Sigmoid colon (tissue), 7 donors: ENCODE measurements at places on chromosomes 6 and 20. TPM values are rescaled to one million over a fixed set of nuclear protein-coding genes. Genes with fewer than 3 reads are reported as not detected.

DNA sequence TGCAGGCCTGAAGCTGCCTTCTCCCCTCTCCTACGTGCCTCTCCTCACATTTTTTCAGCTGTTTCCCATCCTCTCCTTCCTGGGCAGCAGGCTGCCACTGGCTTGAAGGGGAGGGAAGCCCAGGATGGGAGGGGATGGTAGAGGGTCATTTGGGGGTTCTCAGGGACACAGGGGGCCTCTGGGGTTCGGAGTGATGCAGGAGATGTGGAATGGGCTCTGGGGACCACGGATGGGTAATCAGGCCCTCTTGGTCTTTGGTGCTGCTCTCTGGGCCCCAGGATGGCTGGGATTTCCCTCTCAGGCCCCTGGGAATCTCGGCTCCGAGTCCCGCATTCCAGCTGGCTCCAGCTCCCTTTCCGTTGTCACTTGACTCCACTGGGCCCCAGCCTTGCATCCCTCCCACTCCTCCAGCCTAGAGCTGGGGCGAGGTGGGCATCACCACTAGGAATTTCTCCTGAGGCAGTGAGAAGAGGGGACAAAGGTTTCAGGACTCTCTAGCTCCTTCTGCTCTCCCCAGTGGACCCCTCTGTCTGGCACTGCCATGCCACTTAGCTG is 2.0 kb upstream of the DDR1 start:
- no peak for DNase-seq

- DNase-seq, result no peak
These were observed 78.6 kb upstream of the RBM24 start for GRCh38 chr6:17202526-17202925.

DNA sequence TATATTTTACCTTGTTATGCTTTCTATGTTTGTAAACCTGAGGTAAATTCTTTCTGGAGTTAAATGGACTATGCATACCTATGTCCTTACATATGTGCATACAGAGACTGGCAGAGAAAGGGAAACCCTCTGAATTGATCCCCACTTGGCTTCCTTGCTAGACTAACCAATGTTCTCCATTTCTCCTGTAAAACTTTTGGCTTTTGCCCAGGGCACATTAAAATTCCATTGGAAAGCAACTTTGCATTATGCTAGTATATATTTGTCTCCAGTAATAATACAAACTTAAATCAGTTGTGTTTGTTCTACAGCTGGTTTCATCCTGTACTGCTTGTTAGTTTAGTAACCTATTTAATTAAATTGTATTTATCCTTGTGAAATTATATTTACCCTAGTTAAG is 646.0 kb upstream of the MARCKS start:
- no peak for DNase-seq

GRCh38 chr20:23835716-23836115 is 9.2 kb upstream of the CST2 start:
- DNase-seq, result no peak

GRCh38 chr6:150874179-150874578 is 8.7 kb downstream of the MTHFD1L start:
- DNase-seq, result no peak

- DNase-seq, result no peak
These were observed 5.3 kb upstream of the TNFAIP3 start for GRCh38 chr6:137861550-137862337.

DNA sequence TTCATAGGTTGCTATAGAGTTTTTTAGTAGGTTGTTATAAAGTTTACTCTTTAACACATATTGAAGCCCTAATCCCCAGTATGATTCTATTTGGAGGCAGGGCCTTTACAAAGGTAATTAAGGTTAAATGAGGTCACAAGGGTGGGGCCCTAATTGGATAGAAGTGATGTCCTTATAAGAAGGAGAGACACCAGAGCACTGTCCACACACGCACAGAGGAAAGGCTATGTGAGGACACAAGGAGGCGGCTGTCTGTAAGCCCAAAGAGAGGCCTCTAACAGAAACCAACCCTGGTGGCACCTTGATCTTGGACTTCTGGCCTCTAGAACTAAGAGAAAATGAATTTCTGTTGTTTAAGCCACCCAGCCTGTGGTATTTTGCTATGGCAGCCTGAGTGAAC is 98.5 kb downstream of the GJA10 start:
- no peak for DNase-seq

DNA sequence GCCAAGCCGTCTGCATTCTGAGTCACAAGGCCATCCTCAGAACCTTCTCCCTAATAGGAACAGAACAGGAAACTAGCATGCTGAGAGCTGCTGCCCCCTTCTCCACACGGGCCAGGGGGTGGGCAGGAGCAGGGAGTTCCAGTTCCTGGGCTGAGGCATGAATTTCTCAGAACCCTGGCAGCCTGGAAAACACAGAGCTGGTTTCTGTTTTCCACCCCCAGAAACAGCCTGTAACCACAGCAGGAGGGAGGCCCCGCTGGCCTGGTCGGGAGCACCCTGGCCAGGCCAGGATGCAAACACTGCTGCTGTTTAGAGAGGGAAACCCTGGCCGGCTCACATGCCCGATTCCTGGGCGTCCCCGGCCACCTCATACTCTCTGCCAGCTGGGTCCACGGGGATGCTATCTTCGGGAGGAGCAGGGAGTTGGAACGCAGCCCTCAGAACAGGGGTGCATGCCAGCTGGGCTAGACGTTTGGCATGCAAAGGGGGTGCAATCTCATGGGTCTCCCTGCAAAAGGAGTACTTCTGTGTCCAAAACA is 130.1 kb downstream of the NFATC2 start:
- DNase-seq, result peak; percentile 76

DNA sequence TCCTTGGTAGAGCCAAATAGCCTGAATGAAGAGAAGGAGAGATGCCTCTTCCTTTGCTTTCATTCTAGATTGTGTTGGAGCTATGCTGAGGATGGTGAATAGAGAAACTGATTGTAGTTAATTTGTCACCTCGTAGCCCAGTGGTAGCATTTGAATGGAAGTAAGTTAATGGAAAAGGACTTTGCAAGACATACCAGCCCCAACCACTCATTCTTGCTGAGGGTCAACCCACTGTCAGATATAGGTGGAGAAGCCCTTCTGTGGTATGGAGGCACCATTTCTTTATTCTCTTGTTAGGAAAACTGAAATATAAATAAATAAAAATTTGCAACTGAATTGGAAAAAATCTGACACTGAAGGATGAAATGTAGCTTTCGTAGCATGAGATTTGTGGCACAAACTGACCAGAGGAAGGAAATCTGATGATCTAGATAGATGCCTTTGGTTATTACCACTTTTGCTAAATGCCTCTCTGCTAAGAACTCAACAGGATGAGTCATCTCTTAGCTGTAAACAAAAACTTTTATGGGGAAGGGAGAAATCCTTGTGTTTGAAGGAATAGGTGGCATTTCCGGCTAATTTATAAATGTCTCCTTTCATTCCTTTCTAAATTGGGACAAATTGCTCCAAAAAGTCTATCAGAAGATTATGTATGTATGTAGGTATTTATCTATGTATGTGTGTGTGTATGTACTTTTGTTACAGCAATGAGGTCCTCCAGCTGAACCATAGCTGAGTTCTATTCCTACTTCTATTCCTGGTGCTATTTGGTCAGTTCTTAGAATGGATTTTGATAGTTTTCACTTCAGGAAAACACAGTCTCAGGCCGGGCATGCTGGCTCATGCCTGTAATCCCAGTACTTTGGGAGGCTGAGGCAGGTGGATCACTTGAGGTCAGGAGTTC is 76.5 kb upstream of the SUPT3H start:
- DNase-seq, result no peak

- DNase-seq, result peak; percentile 51
These were observed 104.2 kb downstream of the SYCP2 start for GRCh38 chr20:59829054-59829785.

GRCh38 chr6:90286884-90287488 is 9.7 kb downstream of the BACH2 start:
- DNase-seq, result no peak

GRCh38 chr6:8082954-8083858 is 19.0 kb upstream of the BLOC1S5 start:
- DNase-seq, result no peak

GRCh38 chr6:10964684-10965083 is 77.8 kb downstream of the SYCP2L start:
- DNase-seq, result no peak

DNA sequence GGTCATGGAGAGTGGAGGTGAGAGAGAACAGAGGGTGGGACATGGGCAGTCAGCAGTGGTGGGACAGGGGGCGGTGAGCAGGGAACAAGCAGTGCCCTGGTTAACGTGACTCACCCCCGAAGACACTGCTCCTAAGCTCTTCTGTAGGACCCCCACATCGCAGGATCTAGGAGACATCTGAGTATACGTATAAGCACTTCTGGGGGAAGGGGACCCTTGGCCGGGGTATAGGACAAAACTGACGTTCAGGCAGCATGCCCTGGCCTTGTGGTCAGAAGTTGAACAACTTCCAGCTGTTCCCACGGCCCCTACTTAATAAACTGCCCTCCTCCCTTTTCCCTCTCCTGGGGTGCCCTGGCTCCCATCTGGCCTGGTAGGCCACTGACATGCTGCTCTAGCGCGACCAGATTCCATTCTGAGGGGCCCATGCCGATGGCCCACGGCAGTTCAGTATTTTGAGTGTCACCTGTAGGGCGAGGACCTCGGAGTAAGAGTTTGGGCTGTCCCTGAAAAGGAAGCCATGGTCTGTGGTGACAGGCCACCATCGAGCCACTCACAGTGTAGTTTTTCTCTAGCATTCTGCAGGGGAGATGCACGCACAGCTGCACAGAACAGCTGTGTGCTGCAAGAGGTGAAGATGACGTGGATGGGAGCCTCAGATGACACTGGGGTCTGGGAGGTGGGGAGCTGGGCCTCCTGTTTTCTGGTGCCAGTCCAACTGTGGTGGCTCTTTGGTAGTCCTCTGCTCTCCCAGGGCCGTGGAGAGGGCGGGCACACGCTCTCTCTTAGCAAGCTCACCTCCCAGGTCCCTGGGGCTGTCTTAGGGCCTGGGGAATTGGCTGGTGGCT is 38.4 kb downstream of the PPP1R3G start:
- DNase-seq, result no peak

DNA sequence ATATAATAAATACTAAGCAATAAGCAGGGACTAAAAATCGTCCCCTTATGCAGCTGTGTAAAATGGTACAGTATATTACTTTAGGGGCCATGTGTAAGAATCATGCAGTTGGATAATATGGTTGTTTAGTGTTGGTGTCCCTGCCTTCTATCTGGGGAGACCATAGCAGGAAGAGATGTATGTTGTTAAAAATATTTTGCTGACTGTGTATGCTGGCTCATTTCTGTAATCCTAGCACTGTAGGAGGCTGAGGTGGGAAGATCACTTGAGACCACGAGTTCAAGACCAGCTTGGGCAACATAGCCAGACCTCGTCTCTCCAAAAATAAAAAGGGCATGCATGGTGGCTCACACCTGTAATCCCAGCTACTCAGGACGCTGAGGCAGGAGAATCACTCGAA is 5.6 kb downstream of the PANK2 start:
- no peak for DNase-seq

GRCh38 chr6:147567141-147567805 is 58.8 kb downstream of the SAMD5 start:
- no peak for DNase-seq

- no peak for DNase-seq
These were observed 82.3 kb upstream of the CD83 start for GRCh38 chr6:14035071-14035847.

DNA sequence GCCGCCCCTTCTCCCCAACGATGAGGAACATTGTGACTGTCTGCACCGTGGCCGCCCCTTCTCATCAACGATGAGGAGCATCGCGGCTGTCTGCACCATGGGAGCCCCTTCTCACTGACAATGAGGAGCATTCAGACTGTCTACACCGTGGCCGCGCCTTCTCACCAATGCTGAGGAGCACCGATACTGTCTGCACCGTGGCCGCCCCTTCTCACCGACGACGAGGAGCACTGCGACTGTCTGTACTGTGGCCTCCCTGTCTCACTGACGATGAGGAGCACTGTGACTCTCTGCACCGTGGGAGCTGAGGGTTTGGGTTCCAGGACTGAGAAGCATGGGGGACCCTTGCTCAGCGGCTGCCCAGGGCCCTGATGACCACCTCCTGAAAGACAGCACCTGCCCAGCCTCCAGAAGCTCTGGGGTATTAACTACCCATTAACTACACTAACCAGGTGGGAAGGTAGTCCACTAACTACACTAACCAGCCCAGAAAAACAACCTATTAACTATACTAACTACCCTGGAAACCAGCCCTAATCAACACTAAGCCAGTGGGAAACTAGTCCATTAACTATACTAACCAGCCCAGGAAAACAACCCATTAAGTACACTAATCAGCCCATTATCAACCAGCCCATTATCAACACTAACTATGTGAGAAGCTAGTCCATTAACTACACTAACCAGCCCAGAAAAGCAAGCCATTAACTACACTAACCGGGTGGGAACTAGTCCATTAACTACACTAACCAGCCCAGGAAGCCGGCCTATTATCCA is 116.9 kb downstream of the TAF4 start:
- DNase-seq, result peak; percentile 17

- DNase-seq, result no peak
These were observed 11.8 kb downstream of the NINL start for GRCh38 chr20:25573288-25574251.

DNA sequence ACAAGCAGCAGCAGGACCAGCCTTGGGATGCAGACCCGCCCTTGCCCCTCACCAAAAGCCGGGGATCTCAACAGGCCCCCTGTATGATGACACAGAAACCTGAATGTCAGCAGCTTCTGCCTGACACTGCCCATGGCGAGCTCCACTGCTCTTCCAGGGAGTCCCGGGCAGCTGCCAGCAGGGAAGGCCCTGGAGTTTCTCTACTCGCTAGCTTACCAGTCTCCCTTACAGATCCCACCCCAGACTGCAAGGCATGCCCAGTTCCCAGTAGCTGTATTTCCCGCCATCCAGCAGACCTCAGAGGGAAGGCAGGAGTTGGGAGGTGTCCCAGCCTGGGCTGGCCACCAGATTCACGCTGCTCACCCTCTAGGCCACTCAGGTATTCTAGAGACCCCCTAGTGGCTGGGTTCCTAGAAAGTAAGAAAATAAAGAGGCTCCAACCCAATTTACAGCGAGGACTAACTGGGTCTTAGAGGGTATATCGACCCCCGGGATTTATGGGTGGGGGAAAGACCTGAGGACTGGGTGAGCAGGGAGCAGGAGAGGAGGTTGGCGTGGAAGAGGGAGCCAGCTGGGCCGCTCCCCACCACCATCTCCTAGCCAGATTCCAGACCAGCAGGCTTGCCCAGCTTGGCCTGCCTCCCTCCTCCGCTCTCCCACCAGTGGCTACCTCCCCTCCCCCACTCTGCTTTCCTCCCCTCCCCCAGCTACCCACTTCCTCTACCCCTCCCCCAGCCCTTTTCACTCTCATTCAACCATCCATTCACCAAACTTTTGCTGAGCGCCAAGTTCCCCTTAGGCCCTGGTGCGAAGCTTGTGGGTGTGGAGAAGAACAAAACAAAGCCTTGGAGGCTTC is 9.7 kb upstream of the HMGA1 start:
- no peak for DNase-seq

- DNase-seq, result no peak
These were observed 21.2 kb upstream of the PYGB start for GRCh38 chr20:25226433-25227316.

Gene MUC21
- total RNA-seq, result not detected

Gene EGFL8
- 15.3 TPM for total RNA-seq

Gene MCHR2
- total RNA-seq, result 0.33 TPM

Gene EPB41L2
- total RNA-seq, result 129 TPM

Gene KCNK17
- not detected for total RNA-seq

Gene JPH2
- 128 TPM for total RNA-seq

Gene CCM2L
- 3.4 TPM for total RNA-seq
